ENCODE measurements at places on chromosomes 3 and 15.

- no peak for DNase-seq
Observed at GRCh38 chr15:52338058-52338457, 42.5 kb upstream of the MYO5C start.

DNA sequence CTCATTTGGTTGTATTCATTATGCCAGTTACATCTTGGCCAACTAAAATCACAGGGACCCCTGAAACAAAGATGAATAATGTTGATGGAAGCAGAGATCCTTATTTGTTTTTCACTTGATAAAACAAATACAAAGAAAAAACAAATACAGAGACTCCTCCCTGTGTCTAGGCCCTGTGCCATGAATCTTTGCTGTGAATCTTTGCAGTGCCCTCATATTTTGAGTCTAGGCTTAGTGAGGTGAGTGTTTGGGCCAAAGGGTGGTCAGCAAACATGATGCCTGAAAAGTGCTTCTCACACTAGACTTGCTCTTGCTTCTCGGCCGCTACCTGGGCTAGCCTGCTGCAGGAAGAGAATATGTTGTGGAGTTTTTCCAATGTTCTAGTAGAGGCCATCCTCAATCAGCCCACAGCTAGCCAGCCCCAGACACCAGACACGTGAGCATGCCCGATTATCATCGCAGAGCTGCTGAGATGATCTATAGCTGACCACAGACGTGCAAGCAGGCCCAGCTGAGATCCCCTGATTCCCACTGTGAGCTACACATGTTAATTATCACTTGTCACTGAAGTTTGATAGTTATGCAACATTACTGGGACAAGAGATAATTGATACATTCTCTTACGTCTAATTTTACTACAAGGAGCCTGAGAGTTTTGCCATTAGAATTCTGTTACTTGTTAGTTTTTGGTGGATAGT is 191.4 kb downstream of the THRB start:
- DNase-seq, result no peak

DNA sequence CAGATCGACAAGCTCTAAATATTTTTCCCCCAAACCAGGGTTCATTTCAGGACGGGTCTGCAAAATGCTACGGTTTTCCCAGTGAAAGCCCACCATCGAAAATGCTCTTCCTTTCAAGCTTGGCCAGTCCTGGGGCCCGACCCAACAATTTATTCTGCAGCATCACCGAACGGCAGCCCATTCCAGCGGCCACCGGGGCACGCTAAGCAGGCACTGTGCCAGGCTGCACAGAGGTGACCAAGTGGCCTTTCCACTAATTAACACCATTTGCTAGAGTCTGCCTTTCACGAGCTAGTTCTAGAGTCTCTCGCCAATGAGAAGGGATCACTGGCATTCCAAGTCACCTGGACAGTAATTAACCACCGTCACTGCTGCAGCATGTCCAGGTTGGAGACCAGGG is 14.4 kb downstream of the RGMA start:
- DNase-seq, result no peak

DNA sequence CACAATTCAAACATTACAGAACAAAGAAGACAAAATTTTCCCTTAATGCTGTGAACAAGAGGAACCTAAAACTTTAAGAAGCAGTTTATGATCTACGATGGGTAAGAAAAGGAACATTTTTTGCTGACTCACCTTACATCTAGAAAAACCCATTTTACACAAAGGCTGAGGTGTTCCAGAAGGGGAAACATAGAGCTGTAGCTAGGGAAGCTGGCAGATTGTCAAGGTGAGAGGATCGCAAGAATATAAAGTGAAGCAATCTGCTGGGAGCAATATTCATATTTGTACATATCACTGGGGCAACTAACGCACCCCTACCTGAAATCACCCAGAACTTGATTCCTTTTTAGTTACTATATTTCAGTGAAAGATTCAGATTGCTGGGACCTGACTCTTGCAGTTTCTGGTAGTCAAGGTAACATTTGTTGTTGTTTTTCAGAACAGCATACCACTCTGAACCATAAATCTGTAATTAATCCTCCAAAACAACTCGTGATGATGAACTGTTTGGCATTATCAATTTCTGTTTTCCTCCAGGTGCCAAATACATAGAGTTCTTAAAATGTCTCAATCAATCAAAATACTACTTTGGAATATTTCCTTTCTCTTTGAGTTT is 184.1 kb upstream of the LRRC3B start:
- DNase-seq, result no peak

GRCh38 chr3:63960048-63960711 is 48.0 kb upstream of the SCAANT1 start:
- no peak for DNase-seq

GRCh38 chr3:33401781-33402180 is 38.4 kb downstream of the UBP1 start:
- no peak for DNase-seq

- no peak for DNase-seq
Observed at GRCh38 chr3:124981472-124981871, 46.9 kb upstream of the MUC13 start.

GRCh38 chr3:2921903-2922302 is 188.3 kb downstream of the IL5RA start:
- DNase-seq, result no peak

- DNase-seq, result no peak
Observed at GRCh38 chr15:80060356-80061006, 1.0 kb downstream of the ZFAND6 start.

- no peak for DNase-seq
Observed at GRCh38 chr3:72722930-72723726, 125.1 kb downstream of the SHQ1 start.

GRCh38 chr3:193190146-193190786 is 50.8 kb upstream of the PLAAT1 start:
- DNase-seq, result no peak

- DNase-seq, result peak; percentile 37
Observed at GRCh38 chr3:101849714-101850245, 466 bp downstream of the NFKBIZ start.

GRCh38 chr3:33758281-33758680 is 40.1 kb upstream of the PDCD6IP start:
- no peak for DNase-seq

DNA sequence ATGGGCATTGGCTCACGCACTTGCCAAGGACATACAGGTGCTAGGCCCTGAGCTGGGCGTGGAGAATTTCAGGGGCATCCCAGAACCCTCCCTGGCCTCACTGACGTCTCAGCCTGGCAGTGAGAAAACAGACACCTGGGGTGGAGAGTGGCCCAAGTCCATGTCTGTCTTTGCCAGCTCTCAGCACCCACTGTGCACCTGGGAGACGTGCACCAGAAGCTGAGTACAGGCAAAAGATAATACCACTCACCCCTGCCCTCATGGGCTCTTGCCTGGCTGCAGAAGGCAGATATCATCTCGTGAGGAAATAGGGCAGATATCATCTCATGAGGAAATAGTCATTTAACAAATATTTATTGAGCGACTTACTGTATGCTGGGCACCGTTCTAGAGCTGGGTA is 8.0 kb downstream of the LOXL1 start:
- no peak for DNase-seq

- no peak for DNase-seq
Observed at GRCh38 chr3:186128158-186128557, 19.3 kb upstream of the ETV5 start.

DNA sequence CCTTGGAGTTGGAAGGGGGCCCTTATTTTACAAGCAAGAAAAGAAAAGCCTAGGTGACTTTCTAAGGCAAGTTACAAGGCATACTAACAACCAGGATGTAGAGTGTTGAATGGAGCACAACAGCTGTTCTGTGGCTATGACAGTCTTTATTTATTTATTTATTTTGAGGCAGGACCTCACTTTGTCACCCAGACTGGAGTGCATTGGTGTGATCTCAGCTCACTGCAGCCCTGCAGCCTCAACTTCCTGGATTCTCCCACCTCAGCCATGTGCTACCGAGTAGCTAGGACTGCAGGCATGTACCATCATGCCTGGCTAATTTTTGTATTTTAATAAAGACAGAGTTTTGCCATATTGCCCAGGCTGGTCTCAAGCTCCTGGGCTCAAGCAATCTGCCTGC is 973.4 kb downstream of the ROBO1 start:
- DNase-seq, result no peak

GRCh38 chr3:194874206-194874605 is 188.5 kb downstream of the FAM43A start:
- no peak for DNase-seq

- DNase-seq, result no peak
Observed at GRCh38 chr3:167691366-167691765, 37.6 kb upstream of the WDR49 start.

- DNase-seq, result no peak
Observed at GRCh38 chr15:99476413-99477222, 89.2 kb upstream of the MEF2A start.

DNA sequence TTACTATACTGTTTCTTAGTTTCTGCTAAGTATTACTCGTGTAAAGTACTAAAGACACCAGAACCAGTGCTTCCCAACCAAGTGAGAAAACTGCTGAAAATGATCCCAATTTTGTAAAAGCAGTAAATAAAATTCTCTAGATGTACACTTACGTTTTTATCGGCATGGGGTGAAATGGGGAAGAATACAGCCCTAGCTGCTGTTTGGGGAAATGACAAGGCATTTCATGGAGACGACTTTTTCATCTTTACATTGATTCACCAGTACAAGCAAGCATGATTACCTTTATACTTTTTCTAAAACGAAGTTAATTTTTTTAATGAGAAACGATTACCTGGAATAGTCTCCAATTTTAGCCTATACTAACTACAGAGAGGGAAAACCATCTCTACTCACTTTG is 1.4 kb downstream of the PSMD6 start:
- no peak for DNase-seq

All from activated CD8-positive, alpha-beta memory T cell treated with anti-CD3 and anti-CD28 coated beads for 48 hours (primary cell).